Testis (tissue), 5 donors: ENCODE measurements at places on chromosomes 11 and 22.

DNA sequence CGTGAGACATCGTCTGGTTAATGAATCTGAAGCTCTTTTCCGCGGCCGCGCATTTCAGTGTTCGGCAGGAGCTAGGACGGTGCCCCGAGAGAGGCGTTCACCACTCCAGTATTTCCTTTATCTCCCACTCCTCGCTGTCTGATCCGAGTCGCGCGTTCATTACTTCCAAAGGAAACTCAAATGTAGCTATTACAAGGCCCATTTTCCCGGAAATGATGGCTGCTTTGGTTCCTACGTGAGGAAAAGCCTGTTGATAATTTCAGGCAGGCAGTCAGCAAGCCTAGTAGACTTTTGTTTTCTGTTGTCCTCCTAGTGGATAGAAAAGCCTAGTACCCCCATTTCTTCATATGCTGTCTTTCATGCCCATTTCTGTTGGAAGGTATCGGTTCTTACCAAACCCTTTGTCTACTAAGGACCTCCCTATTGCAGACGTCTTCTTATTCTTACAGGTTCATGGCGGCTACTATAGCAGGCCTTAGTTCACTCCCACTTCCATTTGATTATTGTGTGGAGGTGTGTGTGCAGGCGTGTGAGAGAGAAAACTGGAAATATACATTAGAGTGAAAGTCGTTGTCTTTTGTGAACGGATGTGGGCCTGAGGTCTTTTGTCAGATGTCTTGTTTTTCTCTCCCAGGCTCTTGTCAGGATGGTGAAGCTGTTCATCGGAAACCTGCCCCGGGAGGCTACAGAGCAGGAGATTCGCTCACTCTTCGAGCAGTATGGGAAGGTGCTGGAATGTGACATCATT is 737 bp downstream of the RBM4 start:
- H3K27ac ChIP-seq = peak overlapping the region; percentile 97
- DNase-seq = peak; percentile 58
- peaks cover 52% of the 10 kb centered on the region for H3K4me1 ChIP-seq
- peak overlapping the region; percentile 82 for H3K4me3 ChIP-seq
- no peaks in the 10 kb centered on the region for H3K27me3 ChIP-seq
- H3K36me3 ChIP-seq = no peaks in the 10 kb centered on the region

- H3K4me3 ChIP-seq = no peak overlapping the region
- no peak for DNase-seq
- H3K4me1 ChIP-seq = peaks cover 95% of the 10 kb centered on the region
- no peaks in the 10 kb centered on the region for H3K27me3 ChIP-seq
- H3K27ac ChIP-seq = peak overlapping the region; percentile 90
- H3K36me3 ChIP-seq = no peaks in the 10 kb centered on the region
Observed at GRCh38 chr11:65492387-65492636, 6.5 kb upstream of the MALAT1 start.

- no peaks in the 10 kb centered on the region for H3K27me3 ChIP-seq
- no peak overlapping the region for H3K27ac ChIP-seq
- no peaks in the 10 kb centered on the region for H3K4me1 ChIP-seq
Observed at GRCh38 chr11:107713009-107713408, 1.2 kb upstream of the SLN start.

- H3K4me3 ChIP-seq = no peak overlapping the region
- H3K36me3 ChIP-seq = no peaks in the 10 kb centered on the region
- H3K27me3 ChIP-seq = no peaks in the 10 kb centered on the region
- no peak for DNase-seq
- H3K4me1 ChIP-seq = peaks cover 7% of the 10 kb centered on the region
- H3K27ac ChIP-seq = no peak overlapping the region
Observed at GRCh38 chr11:8381871-8382396, 118.3 kb upstream of the LMO1 start.

- H3K27ac ChIP-seq = no peak overlapping the region
- peaks cover 4% of the 10 kb centered on the region for H3K4me1 ChIP-seq
- no peaks in the 10 kb centered on the region for H3K27me3 ChIP-seq
- DNase-seq = no peak
- no peaks in the 10 kb centered on the region for H3K36me3 ChIP-seq
- H3K4me3 ChIP-seq = no peak overlapping the region
Observed at GRCh38 chr11:58928107-58928499, 11.2 kb upstream of the GLYATL1 start.
